ENCODE measurements at places on chromosomes 4 and X.

DNA sequence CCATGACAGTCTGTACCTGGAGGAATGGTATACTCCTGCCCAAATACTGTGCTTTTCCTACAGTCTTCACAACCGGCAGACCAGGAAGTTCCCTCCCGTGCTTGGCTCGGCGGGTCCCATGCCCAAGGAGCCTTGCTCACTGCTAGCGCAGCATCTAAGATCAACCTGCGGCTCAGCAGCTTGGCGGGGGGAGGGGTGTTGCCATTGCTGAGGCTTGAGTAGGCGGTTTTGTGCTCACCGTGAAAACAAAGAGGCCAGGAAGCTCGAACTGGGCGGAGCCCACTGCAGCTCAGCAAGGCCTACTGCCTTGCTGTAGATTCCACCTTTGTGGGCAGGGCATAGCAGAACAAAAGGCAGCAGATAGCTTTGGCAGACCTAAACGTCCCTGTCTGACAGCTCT lies 152.7 kb downstream of the TEX11 start:
- DNase-seq, result no peak

- peak; percentile 63 for DNase-seq
These were observed 16.6 kb downstream of the CLCN4 start for GRCh38 chrX:10173331-10173900.

GRCh38 chr4:100935090-100935489 lies 412.2 kb downstream of the PPP3CA start:
- no peak for DNase-seq

- DNase-seq, result no peak
These were observed 35.3 kb upstream of the WAS start for GRCh38 chrX:48648336-48648751.

DNA sequence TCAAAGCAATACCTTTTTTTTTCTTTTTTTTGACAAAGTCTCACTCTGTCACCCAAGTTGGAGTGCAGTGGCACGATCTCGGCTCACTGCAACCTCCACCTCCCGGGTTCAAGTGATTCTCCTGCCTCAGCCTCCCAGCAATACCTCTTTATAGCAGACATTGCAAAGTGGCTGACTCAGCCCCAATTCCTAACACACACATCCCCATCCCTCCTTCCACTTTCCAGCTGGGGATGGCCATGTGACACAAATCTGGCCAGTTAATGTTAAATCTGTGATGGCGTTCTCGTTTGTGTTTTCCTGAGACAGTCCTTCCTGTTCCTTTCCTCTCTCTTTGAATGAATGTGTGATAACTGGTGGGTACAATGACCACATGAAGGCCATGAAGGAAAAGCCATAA lies 276.2 kb upstream of the KLF3 start:
- DNase-seq, result no peak

GRCh38 chr4:124177647-124178425 lies 534.7 kb downstream of the ANKRD50 start:
- DNase-seq, result no peak

- DNase-seq, result peak; percentile 10
These were observed 69.0 kb downstream of the ATOH1 start for GRCh38 chr4:93897559-93897958.

GRCh38 chrX:32370456-32371205 lies 840.7 kb downstream of the DMD start:
- no peak for DNase-seq

DNA sequence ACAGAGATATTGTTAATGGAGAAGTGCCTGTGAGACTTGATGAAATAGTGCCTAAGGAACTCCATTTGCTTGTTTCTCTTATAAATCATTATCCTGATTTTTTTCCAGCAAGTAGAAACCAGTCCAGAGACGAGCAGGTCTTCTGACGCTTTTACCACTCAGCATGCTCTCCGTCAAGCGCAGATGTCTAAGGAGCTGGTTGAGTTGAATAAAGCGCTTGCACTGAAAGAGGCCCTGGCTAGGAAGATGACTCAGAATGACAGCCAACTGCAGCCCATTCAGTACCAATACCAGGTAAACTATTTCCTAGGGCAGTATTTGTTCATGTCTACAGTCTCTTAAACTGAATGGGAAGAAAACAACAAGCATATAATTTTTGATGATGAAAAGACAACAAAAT lies 63.6 kb downstream of the KIF4A start:
- no peak for DNase-seq

GRCh38 chr4:79634111-79634510 lies 226.1 kb upstream of the GK2 start:
- DNase-seq, result no peak

- DNase-seq, result no peak
These were observed 6.2 kb upstream of the CTBP1 start for GRCh38 chr4:1255151-1255550.

- DNase-seq, result no peak
These were observed 254.4 kb upstream of the PGRMC2 start for GRCh38 chr4:128542047-128542446.

DNA sequence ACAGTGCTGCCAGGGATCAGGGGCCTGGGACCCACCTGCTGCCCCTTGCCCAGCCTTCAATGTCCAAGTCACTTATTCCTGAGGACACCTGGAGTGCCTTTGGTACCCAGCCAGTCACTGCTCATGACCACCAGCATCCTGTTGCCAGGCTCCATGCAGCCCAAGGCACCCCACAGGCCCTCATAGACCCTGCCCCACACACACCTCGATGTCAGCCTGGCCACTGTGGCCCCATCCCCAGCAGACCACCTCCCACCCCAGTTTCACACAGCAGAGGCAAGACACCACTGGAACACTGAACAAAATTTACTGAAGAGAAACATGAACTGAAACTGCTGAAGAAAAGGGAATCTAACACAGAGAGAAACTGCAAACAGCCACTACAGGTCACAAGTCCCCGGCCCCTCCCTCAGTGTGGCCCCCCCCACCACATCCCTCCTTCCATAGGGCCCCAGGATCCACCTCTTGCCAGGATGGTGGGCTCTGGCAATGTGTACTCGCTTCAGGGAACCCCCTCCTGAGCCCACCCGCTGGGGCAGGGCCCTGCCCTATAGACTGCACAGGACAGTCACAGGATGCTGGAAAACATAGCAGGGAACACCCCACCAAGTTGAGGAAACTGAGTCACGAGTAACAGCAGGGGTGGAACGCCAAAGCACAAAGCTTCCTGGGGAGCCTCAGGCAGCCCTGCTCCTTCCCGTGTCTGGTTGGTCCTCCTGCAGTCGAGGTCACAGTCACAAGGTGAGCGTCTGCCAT lies 5.2 kb downstream of the PNMA5 start:
- no peak for DNase-seq

DNA sequence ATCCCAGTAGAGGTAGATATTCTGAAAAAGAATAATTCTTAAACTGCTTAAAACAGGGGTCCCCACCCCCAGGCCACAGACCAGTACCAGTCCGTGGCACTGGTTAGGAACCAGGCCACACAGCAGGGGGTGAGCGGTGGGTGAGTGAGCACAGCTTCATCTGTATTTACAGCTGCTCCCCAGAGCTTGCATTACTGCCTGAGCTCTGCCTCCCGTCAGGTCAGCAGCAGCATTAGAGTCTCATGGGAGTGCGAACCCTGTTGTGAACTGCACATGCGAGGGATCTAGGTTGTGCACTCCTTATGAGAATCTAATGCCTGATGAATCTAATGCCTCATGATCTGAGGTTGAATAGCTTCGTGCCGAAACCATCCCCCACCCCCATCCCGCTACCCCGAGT lies 76.8 kb downstream of the FAM114A1 start:
- no peak for DNase-seq

Measured in SK-N-MC (cell line).